HuH-7.5 (cell line): ENCODE measurements at places on chromosomes 5 and 9.

- DNase-seq: no peak
Measured at GRCh38 chr9:125515983-125516940, 190.7 kb downstream of the MAPKAP1 start.

DNA sequence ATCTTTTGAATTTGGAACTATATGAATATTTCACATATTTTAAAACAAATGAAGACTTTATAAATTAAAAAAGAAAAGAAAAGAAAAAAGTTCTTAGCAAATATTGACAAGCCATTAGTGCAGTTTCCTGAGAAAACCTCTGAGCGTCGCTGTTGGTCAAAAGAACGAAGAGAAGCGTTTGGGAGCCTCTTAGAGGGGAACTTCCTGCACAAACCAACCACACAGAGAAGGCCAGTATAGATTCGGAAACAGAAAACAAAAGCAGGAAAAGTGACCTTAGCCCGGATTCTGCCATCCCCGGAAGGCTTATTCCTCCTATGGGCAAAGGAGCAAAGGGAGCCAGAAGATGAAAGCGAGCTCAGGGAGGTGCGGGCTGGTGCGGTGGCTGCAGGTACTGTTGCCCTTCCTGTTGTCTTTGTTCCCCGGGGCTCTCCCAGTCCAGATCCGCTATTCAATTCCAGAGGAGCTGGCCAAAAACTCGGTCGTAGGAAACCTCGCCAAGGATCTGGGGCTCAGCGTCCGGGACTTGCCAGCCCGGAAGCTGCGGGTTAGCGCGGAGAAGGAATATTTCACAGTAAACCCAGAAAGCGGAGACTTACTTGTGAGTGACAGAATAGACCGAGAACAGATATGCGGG lies at the start of gene PCDHGB2:
TSS of gene PCDHGB2 (plus strand) at position 205 of the 637 bp plus-strand sequence. CDS start at position 347, 142 bp downstream.
- no peak for DNase-seq

- no peak for DNase-seq
Measured at GRCh38 chr5:53942724-53943123, 367.6 kb downstream of the ARL15 start.

DNA sequence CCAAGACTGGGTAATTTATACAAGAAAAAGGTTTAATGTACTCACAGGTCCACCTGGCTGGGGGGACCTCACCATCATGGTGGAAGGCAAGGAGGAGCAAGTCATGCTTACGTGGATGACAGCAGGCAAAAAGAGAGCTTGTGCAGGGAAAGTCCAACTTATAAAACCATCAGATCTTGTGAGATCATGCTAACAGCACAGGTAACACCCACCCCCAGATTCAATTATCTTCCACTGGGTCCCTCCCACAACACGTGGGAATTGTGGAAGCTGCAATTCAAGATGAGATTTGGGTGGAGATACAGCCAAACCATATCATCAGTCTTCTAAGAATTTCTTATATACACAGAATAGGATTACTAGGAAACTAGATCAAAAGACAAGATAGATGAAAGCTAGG lies 555.6 kb downstream of the PRR16 start:
- DNase-seq: no peak

DNA sequence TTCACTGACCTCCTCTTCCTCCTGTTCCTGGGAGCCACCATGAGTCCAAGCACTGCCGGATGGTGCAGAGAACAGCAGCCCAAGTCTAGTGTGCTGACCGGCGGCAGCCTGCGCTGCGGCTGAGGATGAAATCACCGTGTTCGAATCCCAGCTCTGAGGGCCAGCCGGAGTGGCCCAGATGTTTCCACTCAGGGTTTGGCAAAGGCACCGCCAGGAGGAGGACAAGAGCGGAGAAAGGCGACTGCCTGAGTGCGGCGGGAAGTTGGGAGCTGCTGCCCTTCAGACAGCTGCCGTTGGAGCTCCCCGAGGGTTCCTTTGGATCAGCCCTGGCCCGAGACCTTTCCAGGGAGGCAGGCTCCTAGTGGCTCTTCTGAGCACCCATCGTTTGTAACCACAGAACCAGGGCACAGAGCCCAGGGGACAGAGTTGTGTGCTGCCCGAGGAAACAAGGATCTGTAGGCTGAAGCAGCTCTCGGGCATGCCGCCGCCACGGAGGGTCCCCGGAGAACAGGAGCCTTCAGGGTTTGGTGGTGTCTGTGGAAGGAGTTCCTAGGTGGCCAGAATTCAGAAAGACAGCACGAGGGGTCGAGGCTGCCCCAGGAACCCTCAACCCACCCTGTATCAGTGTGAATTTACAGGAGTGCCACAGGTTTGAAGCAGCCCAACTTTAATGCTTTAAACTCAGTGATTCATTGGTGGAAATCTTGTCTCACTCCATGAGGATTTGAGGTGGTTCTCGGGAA lies 115.6 kb upstream of the COL5A1 start:
- no peak for DNase-seq

- no peak for DNase-seq
Measured at GRCh38 chr9:26172301-26172700, 494.1 kb upstream of the TUSC1 start.

GRCh38 chr9:14272927-14273528 lies 40.9 kb downstream of the NFIB start:
- DNase-seq: no peak

GRCh38 chr5:59126708-59127573 lies 544.1 kb downstream of the RAB3C start:
- DNase-seq: no peak

DNA sequence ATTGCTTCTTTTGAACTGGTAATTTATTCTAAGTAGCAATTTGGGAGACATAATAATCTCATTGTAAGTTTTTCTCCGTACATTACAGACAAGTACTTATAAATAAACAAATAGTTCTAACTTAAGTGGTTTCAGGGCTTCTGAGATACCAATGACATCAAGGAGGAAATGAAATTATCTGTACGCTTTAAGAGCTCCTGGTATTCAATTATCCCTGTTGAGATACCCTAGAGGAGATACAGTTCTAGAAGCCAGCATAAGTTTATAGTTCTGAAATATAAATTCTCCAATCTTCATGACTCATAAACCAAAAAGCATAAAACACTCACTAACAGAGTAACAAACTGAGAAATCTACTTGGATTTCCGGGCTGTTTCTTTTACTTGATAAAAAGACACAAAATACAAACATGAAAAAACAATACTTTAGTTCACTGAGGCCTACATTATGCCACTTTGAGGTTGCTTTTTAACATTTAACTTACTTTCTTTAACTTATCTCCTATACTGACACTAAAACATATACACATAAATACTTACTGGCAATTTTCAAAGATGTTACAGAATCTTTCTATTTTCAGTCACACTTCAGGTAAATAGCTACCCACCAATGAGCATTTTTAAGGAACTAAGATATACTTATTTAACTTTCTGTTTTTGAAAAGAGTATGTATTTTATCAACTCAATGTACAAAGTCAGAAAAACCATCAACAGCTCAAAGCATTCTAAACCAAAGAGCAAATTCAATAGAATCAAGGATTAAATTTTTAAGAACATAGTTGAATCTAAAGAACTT lies 7.5 kb downstream of the DCTN4 start:
- no peak for DNase-seq

DNA sequence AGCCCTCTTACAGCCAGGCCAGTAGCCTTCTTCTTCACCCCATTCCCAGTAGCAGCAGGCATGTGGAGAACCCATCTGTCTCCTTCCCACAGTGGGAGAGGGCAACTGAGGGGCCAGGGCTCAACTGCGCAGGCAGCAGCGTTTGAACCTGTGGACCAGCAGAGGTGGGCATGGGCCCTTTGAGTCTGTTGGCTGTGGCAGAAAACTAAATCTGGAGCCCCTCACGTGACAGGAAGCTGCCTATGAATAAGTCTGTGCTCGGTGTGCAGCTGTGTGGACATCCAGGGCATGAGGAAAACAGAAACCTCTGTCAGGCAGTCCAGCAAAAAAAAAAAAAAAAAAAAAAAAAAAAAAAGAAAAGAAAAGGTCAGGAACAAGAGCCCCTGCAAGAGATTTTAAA lies 189.2 kb upstream of the NR3C1 start:
- no peak for DNase-seq

- DNase-seq: no peak
Measured at GRCh38 chr9:20030221-20030620, 241.4 kb upstream of the SLC24A2 start.

DNA sequence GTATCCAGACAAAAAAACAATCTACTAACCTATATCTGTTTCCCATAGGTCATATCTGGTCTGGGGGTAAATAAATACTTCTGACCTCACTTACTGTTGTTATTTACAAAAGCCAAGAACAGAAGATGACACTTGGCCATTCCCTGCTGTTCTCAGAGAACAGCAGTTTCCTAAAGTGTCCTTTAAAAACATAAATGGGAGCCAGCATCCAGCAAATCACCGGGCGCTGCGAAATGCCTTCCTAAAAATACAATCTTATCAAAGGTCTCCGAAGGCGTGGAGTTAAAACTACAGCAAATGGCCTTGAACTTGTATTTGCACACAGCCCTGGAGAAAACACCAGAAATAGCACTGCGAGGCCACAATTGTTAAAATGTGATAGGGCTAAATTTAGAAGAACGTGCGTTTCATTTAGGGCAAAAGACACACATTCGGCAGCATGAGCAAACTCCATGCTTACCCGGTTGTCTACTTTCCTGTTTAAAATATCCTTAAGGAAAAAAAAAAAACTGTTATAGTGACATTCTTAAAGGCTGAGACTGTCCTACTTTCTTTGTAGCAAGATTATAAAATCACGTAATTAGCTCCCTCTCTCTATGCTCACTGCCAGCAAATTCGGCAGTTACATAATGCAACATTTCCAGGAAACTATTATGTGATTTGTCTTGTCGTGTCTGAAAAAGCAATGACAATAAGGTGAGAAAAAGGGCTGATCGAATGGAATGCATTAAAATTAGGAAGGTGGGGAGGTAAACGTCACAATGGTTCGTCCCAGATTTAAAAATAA lies 1.5 kb downstream of the NFIL3 start:
- peak; percentile 59 for DNase-seq

GRCh38 chr5:158487664-158488063 lies 612.1 kb downstream of the EBF1 start:
- no peak for DNase-seq

DNA sequence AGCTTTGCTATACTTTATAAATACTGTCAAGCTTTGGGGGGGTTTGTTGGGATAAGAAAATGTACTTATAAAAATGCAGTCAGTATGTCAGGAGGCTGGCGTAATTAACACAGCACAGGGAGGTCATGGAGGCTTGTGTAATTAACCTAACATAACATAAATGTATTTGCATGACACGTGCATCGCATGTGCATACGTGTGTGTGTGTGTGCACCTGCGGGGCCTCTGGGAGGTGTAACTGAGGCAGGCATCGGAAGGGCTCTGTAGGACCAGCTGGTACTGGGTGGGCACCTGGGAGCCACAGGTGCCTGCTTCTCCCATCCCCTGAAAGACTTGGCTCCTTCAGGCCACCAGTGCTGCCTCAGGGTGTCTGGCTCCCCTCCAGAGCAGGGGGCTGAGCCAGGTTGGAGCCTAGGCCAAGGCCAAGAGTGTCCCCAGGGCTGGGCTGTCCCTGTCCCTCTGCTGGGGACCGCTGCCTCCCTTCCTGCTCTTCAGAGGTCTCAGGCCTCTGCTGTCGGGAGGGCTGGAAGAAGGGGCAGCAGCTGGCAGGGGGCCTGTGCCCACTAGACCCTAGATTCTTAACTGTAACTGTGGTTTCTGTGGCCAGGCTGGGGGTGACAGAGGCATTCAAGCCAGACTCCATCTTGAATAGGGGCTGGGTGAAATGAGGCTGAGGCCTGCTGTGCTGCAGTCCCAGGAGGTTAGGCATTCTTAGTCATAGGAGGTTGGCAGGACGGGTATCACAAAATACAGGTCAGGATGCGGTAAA lies 9.0 kb downstream of the FCN2 start:
- DNase-seq: no peak

- DNase-seq: no peak
Measured at GRCh38 chr5:35183556-35183955, 46.7 kb downstream of the PRLR start.

GRCh38 chr9:35749515-35750255 lies 598 bp downstream of the RGP1 start:
- DNase-seq: no peak

- DNase-seq: no peak
Measured at GRCh38 chr5:96402500-96402899, 30.5 kb downstream of the PCSK1 start.
